Substantia nigra (tissue), 51 donors: ENCODE measurements at places on chromosomes 3 and 15.
A peak's percentile ranks its signal among the peaks of the same experiment; 100 is the strongest.

DNA sequence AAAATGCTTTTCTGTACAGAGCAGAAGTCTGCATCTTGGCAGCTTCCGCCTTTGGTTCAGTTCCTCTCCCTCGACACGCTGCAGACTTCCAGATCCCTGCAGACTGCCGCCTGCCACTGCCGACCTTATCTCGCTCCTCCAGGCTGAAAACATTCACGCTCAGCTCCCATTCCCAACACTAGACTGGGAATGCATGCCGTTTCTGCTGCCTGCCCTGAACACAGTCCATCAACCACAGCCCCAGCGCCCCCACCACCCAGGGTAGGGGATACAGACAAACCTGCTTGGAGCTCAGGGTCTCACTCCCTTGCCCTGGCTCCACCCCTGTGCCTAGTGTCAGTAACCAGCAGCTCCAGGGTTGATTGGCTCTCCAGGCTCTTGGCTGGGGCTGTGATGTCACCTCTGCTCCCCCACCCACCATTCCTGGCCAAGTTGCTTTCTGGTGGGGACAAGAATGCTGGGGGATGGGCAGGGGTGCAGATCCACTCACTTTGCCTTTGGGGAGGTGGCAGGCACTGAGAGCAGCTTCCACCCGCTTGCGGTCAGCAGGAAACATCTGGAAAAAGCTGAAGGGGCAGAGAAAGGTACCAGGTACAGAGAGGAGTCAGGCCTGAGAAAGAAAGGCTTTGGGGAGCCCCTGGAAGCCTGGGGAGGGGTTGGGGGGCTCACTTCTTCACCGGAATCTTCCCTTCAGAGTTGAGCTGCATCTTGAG, 6.1 kb downstream of the PLCB2 start:
- no peak for DNase-seq

DNA sequence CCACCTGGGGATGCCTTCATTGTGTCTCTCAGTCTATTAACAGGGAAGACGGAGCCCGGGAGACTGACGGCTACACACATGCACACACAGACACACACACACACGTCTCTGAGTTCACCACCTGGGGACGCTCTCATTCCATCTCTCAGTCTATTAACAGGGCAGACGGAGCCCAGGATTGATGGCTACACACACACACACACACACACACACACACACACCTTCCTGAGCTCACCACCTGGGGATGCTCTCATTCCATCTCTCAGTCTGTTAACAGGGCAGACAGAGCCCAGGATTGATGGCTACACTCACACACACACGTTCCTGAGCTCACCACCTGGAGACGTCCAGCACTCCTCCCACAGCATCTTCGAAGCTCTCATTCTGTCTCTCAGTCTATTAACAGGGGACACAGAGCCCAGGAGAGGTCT, 143.9 kb downstream of the OR4M2 start:
- no peak for DNase-seq

- no peak for DNase-seq
Measured at GRCh38 chr15:59741274-59741906, 52.3 kb upstream of the BNIP2 start.

DNA sequence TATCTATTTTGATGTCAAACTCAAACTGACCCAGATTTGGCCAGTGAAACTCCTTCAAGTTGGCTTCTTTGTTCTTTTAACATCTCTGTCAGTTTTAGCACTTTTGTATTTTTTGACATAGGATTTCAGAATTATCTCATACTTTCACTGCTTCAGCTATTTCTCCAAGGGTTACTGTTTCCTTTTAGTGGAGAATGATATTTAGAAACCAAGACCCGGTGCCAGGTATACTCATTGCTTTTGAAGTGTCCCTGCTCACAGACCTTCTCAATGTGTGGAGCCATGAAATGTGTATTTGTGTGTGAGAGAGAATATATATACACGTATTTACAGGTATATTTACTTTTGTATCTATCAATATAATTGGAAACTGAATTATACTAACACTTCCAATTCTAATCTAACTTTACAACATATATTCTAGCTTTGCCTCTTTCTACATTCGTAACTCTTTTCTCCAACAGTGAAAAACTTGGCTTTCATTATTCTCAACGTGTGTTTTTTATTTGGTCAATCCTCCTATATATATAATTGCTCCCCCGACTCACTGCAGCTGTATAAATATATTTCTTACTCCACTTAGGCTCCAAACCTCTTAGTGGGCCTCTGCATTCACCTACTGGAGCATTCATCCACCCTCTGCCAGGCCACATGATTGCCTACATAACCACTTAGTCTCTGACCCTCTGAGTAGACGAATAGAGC, 54.0 kb downstream of the OTOL1 start:
- DNase-seq: no peak

GRCh38 chr3:23096041-23096440, 107.1 kb upstream of the UBE2E2 start:
- DNase-seq: no peak

GRCh38 chr3:134059035-134059601, 29.4 kb upstream of the SLCO2A1 start:
- DNase-seq: no peak

GRCh38 chr15:69843900-69844304, 253.8 kb downstream of the TLE3 start:
- DNase-seq: no peak

- no peak for DNase-seq
Measured at GRCh38 chr15:36498916-36499315, 80.5 kb upstream of the CDIN1 start.

GRCh38 chr3:171829841-171830517, 13.2 kb upstream of the TMEM212 start:
- DNase-seq: peak; percentile 15

DNA sequence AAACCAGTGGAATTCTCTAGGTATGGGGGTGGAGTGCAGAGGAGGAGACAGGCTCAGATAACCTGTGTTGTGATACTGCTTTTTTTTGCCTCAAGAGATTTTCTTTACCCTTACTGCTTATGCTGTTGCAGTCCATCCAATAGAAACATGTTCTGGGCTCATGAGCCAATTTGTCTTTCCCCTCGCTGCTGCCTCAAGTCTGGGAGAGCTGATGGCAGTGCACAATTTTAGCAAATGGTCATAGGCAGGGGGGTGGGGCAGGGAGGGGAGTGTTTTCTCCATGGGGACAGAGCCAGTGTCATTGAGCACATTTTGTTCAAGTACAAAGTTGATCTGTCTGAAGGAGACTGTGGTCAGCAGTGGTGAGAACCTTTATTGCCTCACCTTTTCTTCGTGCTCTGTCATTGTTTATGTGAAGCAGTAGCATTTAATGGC, 134.9 kb downstream of the MBNL1 start:
- peak; percentile 7 for DNase-seq

- DNase-seq: no peak
Measured at GRCh38 chr3:191005790-191006189, 143.3 kb upstream of the GMNC start.

GRCh38 chr3:73215901-73216300, 154.4 kb downstream of the EBLN2 start:
- no peak for DNase-seq

GRCh38 chr3:157075693-157076420, 84.1 kb downstream of the CCNL1 start:
- DNase-seq: no peak

DNA sequence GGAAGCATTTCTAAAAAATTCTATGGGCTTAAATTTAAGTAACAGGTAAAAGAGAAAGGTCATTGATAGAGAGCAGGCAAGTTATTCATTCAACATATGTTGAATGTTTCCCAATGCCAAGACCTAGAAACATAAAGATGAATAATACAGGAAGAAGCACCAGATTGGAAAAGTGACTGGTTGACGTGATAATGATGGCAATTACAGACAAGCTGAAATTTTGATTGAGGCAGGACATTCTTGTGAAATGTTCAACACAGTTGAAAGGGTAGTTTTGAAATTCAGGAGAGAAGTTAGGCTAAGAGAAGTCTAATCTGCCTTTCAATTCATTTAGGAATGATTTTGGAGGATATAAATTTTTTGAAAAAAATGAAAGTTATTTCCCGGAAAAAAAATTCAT, 536.3 kb upstream of the NAALADL2 start:
- DNase-seq: no peak

DNA sequence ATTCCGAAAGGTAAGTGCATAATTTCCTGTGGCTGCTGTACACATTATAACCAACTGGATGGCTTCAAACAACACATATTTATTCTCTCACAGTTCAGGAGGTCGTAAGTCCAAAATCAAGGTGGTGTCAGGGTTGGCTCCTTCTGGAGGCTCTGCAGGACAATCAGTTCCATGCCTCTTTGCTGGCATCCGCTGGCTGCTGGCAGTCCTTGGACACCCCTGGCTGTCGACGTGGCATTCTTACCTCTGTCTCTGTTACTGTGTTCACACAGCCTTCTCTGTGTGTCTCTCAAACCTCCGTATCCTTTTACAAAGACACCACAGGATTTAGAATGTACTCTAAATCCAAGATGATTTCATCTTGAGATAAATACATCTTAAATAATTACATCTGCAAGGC, 398.8 kb upstream of the ATP10A start:
- DNase-seq: no peak

DNA sequence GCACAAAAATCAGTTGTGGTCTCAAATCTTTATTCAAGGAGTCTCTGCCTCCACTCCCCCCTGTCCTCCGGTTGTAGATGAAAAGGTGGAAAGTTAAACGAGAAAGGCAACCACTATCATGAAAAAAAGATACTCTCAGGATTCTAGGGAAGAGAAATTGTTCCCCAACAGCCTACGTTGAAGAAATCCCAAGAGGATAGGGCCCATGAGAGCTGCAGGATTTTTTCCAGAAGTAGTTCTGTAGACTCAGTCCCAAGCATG, 14.3 kb downstream of the ZIC1 start:
- no peak for DNase-seq

DNA sequence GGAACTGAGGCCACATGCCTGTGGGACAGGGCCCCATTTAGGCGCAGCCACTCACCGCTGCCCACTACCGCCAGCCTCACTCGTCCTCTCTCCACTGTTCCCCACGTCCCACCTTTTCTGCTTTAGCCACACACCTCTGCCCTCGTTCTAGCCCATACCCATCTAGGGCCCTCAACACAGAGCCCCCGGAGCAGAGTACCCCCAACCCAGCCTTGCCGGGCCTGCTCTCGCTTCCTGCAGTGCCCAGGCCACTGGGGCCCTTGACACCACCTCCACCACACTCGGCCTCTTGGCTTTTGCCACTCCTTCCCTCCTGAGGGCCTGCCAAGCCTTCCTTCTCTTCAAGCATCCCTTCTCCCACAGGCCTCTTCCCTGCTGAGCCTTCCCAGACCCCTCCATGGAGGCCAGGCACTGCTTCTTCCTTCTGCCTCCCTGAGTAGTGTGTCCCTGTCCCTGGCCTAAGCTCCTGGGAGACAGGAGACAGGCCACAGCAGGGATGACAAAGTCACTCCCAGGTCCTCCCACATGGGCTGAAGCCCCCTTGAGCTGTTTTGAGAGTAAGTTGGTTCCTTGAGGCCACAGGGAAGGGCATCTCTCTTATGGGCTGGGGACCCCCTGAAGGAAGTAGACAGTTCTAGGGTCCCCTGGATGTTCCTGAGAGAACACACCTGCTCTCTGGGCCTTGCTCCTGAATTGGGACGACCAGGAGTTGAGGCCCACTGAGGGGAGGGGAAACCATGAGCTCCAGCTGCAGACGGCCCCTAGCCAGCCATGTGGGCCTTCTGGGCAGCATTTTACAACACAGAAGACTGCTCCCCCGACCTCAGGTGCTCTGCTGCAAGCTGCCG, 4.4 kb downstream of the PRSS50 start:
- DNase-seq: no peak

DNA sequence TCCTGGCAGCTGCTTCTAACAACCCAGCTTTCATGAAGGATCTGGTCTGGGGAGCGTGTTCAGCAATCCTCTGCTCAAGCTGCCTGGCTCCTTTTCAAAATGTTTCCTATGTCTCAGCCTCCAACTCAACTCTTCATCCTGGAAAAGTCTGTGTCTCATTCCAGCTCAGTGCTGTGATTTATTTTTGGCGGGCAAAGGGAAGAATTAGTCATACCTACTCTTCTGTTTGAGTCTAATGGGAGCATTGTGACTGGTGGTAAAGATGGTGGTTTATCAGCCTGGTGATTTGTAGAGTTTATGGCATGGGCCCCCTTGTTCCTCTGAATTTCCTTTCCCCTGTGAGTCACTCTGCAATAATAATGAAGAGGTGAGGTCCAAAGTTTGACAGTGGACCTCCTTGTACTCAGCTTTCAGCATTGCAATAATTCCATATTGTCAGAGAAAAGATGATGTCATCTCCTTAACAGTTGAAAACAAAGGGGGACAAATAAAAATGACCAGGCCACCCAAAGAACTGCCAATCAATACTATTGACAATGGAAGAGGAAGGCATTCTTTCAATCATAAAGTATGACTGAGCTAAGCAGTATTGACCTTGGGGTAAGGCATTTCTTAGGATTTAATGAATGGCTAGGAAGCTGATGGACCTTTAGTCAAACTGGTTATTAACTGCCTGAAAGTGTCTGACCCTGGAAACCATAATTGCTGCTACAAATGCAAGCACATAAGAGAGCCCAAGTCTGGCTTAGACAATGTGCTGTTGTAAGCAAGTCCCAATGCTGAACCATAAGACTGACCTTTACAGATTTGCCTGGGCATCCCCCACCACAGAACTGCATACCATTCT, 204.7 kb upstream of the MCTP2 start:
- no peak for DNase-seq

DNA sequence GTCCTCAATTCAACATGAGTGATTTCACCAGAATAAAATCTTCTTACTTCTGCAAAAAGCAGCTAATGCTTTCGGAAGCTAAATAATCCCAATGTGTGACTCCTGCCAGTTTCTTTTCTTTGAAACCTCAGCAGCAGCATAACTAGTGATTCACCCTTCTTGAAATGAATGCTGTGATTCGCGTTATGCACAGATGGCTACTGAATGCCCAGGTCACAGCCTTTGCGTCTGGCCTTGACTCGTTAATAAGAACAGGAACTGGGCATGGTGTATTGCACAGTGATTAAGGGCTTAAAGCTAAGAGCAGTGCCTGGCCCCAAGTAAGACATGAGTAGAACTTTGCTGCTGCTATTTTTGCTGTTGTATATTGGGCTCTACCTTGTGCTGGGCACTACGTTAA, 19.0 kb downstream of the CGNL1 start:
- no peak for DNase-seq

DNA sequence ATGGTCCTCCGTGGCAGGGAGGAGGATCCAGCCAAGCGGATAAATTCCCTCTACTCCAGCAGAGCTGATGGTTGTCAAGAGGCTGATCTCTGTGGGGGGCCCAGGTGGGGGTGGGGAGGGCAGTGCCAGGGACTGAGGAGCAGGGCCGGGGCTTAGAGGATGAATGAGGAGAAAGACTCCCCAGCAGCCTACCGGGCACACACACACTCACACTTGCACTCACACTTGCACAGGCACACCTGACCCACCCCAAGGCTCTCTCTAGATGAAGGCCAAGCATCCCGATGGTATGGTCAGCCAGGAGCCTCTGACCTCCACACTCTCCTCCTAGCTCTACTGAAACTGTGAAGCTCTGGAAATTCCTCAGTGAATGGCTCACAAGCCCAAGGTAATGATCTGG, 131.3 kb upstream of the PRR20G start:
- DNase-seq: no peak

GRCh38 chr3:61300786-61301185, 49.5 kb upstream of the FHIT start:
- no peak for DNase-seq

GRCh38 chr3:40994611-40995010, 204.7 kb upstream of the CTNNB1 start:
- no peak for DNase-seq

GRCh38 chr3:46901591-46902187, 24.2 kb downstream of the PTH1R start:
- DNase-seq: no peak
